ENCODE measurements at places on chromosomes 3 and 15.

DNA sequence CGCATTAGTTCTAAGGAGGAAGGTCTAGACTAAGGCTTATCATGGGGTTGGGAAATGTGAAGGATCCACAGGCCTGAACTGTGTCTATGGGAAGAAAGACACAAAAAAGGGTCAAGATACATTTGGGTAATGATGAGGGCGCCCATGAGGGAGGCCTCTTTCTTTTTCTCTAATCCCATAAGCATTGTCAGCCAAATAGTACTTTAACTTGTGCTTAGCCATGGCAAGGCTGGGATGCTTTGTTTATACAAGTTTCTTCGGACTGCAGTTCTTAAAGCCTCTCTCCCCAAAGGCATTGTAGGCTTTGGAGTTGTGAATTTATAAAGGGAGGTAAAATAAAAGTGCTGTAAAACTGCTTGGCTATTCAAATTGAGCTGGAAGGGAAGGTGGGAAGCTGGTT is 23.4 kb downstream of the ARMC8 start:
- no peak for DNase-seq

DNA sequence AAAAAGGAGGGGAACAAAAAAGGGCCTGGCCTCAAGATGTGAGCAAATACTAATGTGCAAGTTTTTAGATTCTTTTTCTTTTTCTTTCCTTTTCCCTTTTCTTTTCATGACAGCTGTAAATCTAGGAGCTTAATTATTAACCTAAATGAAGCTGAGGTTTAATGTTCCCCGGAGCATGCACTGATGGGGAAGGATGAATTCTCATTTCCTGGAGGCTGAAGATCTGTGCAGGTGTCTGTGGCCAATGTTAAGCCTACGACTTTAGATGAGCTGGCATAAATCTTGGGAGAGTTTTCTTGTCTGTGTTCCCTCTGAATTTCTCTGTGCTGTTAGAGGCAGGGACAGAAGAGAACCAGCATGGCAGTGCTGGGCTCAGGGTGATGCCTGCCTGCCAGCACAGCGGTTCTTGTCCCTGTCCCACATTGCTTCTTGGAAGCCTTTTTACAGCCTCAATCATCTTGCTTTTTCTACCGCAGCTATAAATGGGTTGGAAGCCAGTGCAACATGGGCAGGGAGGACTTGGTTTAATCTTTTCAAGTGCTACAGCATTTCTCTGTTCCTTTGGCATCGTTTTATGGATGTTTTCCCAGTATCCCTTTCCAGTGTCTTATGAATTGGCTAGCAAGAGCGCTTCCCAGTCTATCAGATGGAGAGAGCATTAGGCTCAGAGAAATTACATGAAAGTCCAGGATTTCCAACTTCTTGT is 119.1 kb downstream of the ATG7 start:
- no peak for DNase-seq

DNA sequence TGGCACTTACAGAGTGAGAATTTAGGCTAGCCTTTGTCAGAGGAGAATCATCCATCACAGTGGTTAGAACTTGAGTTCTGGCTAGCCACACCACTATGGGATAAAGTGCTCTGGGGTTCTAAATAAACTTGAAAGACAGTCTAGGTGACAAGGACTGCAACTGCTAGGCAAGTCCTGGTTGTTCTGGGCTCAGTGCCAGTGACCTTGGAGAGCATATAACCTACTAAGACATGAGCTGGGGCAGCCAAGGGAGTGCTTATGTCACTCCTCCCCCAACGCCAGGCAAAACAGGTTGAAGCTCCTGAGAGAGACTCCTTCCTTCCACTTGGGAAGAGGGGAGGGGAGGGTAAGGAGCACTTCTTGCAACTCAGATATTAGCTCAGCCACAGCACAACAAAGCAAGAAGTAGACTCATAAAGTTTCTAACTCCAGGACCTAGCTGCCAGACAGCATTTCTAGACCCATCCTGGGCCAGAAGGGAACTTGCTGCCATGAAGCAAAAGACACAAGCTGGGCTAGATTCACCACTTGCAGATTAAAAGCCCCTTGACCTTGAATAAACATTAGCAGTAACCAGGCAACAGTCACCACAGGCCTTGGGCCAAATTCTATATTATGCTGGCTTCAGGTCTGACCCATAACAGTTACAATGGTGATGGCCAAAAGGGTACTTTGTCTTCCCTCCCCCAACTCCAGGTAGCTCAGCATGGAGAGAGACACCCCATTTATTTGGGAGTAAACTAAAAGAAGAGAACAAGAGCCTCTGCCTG is 963.7 kb downstream of the PLOD2 start:
- DNase-seq: no peak

DNA sequence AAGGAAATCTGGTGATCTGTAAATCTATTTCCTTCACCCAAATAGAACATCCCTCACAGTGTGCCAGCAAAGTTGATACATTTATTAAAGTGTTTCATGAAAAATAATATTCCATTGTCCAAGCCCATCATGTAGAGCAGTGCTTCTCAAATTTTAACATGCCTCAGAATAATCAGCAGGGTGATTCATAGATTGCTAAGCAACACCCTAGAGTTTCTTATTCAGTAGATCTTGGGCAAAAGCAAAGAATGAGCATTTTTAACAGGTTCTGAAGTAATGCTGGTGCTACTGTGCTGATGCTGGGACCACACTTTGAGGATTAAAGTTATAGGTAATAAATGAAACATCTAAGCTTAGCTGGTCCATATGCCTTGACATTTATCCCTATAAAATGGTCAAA is 210.5 kb downstream of the ZIC4 start:
- DNase-seq: no peak

DNA sequence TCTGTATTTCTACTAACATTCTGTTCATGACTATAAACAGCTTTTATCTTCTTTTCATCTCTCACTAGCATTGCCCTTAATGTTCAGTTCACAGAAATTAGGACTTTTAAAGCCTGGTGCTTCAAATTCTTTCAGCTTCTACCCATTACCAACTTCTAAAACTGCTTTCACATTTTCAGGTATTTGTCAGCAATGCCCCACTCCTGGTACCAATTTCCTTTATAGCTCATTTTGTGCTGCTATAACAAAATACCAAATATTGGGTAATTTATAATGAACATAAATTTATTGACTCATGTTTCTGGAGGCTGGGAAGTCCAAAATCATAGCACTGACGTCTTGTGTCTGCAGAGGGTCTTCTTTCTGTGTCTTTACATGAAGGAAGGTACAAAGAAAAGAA is 753.1 kb upstream of the CCDC54 start:
- no peak for DNase-seq

- DNase-seq: no peak
These were observed 270.7 kb upstream of the THRB start for GRCh38 chr3:24765399-24765798.

GRCh38 chr3:48433472-48434118 is 3.7 kb upstream of the PLXNB1 start:
- DNase-seq: no peak

DNA sequence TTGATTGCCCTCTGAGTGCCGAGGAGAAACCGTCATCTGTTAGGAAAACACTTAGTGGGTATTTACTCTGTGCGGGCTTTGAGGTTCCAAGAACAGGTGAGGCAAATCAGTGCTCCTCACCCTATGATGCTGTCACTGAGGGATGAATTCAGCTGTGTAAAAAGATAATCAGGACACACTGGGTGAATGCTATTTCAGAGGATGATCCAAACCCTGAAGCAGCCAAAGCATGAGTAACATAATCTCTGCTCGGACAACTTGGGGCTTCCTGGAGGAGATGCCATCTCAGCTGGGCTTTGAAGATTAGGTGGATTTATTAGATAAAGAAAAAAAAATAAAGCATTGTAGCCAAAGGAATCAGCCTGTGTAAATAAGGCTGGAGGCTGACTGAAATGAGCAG is 10.5 kb upstream of the GADL1 start:
- DNase-seq: no peak

- DNase-seq: no peak
These were observed 265.4 kb upstream of the ARHGEF26 start for GRCh38 chr3:153855772-153856171.

DNA sequence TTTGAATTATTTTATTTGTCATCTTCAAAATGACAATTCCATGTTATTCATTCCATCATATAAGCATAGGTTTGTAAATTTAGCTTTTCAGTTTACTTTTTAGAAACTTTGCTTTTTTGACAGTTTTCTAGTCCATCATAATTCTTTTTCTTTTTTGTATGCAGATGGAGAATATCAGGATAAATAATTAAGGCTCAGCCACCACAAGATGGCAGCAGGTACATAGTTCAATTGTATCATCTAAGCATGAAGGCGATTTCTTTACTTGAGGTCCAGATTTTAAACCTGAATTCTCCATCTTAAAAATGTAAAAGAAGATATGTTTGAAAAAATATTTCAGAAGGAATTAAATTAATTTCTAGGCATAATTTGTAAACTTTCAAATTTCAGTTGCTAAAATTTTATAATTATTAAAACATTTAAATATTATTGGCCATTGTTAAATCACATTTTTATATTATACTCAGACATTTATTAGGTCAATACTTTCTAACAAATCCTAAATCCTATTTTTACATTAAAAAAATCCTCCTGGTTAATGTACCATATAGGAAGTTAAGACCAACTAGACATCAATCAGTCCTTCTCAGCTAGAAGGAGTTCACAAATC is 15.1 kb downstream of the PLSCR5 start:
- no peak for DNase-seq

GRCh38 chr3:55524565-55525244 is 37.6 kb upstream of the WNT5A start:
- no peak for DNase-seq

GRCh38 chr3:64863226-64864212 is 175.7 kb upstream of the ADAMTS9 start:
- DNase-seq: no peak

DNA sequence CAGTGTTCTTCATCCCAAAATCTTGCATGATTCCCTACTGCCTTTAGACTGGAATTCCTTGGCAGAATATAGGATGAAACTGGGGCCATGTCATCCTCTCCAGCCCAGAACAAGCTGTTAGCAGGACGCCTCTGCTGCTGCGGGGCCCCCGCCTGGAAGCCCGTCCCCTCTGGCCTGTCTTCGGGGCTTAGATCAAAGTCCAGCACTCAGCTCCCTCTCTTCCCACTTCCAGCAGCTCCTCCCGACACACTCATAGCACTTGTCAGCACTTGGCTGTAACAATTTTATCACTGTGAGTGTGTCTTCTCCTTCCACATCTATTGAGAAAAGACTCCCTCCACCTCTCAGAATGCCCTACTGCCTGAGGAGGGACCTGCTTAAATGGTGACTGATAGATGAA is 112.0 kb upstream of the HACD2 start:
- DNase-seq: no peak

DNA sequence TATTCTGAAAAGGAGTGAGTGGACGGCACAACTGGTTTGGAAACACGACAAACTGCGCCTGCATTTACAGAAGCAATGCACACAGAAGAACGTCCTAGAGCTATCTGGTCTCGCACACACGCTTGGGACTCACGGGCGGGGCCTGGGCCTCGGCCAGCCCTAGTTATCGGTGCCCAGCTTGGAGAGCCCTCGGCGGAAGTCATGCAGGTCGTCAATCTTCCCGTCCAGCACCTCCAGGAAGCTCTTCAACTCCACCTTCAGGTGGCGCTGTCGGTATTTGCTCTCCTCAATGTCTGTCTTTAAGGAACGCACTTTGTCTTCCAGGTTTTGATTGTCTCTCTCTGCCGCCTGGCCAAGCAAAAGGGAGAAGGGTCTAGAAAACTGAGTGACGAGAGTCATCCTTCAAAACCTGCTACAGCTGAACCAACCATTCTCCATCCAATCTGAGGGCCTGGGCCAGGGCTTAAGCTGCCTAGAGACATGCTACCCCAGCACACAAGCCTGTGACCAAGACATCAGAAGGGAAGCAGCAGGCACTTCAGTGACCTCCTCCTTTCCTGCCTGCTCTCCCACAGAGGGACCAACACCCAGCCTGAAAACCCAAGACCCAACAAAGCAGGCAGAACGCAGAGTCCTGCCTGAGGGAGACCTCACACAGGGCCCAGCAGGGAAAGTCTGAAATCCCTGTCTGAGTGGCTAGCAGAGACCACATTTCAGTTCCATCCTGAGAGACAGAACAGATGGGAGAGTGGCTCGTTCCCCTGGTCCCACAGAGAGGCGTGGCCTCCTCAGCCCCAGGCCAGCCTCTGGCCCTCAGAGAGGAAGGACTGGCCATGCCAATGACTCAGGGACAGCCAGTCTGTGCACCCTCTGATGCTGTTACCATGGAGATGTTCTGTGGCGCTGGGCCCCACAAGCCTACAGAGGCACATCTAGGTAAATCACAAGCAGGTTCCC is 40.4 kb downstream of the WHAMM start:
- DNase-seq: no peak

- no peak for DNase-seq
These were observed 44.6 kb downstream of the ARHGAP31 start for GRCh38 chr3:119338754-119339153.

DNA sequence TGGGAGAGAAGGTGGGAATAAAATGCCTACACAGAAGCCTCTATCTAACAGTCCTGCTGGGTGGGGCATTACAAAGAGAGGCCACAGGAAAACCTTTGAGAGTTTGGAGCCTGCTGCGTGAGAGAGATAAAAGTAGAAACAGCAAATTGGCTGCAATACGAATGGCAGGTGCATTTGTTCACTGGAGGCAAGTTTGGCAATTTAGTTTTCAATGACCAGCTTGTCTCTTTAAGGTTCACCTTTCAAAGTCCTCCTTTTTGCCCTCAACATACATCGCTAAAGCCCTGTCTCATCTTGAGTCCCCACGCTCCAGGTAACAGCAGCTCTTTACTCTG is 405.7 kb downstream of the LSAMP start:
- DNase-seq: no peak

- DNase-seq: no peak
These were observed 89.8 kb downstream of the LRRC3B start for GRCh38 chr3:26712211-26713026.

GRCh38 chr15:71921191-71921590 is 110.8 kb downstream of the NR2E3 start:
- no peak for DNase-seq
